ENCODE measurements at places on chromosomes 7 and 10.

DNA sequence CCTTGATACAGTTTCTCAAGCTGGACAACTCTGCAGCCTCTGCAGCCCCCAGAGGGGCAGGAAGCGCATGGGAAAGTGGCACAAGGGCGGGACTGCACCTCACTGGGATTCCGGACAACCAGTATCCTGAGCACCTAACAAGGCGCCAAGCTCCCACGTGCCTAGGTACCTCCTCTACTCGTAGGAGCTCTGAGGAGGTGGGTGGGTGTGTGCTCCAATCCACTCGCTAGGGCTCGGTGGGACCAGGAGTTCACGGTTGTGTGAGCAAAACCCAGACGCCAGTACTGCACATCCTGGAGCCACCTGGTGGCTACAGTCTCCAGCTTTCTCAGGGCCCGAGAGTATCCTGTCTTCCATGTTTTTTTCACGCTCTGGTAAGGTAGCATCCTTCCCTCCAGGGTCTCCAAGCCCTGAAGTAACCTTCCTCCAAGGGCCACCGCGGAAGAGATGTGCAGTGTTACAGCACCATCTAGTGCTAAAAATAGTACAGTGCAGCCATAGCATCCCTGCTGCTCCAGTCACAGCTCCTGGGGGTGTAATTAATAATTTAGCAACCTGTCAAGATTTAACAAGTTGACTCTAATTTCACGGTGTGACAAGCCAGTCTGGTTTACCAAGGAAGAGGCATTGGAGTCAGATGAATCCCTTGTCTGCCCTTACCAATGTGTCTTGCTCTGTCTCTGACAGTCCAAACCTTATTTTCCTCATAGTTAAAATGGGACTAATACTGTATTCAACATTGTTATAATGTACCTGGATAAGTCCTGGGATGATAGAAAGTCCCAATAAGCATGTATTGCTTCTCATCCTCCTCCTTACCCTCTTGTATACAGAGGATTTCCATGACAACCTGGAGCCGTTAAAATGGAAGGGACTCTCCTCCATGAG is 70.4 kb downstream of the HERPUD2 start:
- peak; percentile 37 for DNase-seq

GRCh38 chr7:130821864-130822263 is 87.9 kb upstream of the KLF14 start:
- no peak for DNase-seq

DNA sequence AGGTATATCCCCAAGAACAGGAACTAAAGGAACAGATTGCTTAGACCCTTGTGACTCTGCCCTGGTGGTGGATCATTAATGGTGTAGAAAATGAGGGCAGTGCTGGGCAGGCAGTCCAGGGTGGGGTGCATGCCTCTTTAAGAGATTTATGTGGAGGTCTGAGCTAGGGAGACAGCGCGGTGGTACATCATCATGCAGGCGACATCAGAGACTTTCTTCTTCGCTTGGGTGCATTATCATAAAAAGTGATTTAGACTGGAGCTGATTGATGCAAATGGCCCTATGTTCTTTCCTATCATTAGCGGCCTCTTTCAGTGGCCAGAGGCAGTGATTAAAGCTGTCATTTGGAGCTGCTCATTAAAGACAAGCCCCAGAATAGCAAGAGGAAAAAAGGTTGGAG is 519.1 kb upstream of the GALNT17 start:
- no peak for DNase-seq

DNA sequence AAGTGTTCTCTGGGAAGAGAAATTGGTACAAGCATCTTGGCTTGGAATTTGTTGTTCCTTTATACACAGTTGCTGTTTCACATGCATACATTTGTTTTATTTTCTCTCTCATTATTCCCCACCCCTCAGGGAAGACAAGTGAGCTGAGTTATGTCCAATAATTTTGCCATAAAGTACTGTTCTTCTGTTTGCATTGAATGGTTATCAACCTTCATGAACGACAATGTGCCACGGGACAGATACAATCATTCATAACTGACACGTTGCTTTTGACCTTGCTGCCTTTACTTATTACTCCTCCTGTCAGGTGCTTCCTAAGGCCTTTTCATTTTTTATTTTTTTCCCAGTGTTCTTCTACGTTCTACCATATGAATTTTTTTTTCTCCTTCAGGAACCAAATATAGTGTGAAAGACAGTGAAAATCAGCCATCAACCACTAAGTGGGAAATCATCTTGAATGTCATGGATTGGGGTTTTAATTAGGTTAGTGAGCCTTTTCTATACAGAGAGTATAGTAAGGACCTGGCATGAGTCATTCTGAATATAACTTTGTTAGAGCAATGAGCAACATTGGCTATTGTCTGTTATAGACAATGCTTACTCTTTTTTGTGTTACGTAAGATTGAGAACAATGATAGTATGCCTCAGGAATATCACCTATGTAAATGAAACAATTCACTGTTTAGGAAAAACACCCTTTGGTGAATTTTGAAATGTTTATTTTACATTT is 383.2 kb downstream of the MALRD1 start:
- no peak for DNase-seq

- DNase-seq = no peak
Measured at GRCh38 chr10:13961097-13961496, 369.6 kb downstream of the FRMD4A start.

DNA sequence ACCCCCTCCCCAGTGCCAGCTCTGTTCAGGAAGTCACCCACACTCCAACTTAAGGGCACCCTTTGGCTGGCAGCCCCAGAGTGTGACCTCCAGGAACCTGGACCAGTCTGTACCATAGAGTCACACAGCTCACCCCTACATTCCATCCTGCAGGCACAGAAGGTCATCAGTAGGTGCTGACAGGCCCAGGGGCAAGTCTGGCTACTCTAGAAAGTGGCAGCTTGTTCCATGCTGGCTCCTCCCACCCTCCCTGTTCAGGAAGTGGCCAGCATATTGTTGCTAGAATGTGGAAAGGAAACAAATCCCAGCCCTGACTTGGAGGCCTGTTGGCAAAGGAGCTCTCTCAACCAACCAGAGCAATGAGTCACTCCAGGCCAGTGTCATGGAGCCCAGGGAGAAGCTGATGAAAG is 3.2 kb upstream of the NCOA4 start:
- no peak for DNase-seq
